ENCODE measurements at places on chromosomes 6 and 20.

DNA sequence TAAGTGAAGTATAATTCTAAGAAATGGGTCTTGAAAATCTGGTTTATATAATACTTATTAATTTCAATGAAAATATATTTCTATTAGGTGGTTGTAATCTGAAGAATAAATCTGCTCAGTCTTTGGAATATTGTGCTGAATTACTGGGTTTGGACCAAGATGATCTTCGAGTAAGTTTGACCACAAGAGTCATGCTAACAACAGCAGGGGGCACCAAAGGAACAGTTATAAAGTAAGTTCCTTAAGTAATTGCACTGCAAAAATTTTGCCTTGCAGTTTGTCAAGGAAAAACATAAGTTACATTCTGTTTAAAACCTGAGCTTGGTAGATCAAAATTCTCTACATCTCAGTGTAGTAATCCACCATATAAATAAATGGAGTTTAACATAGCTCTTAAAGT lies 106.0 kb downstream of the MYO6 start:
- DNase-seq, result peak; percentile 16

- peak; percentile 64 for DNase-seq
Observed at GRCh38 chr6:52423971-52424381, 3.8 kb downstream of the EFHC1 start.

DNA sequence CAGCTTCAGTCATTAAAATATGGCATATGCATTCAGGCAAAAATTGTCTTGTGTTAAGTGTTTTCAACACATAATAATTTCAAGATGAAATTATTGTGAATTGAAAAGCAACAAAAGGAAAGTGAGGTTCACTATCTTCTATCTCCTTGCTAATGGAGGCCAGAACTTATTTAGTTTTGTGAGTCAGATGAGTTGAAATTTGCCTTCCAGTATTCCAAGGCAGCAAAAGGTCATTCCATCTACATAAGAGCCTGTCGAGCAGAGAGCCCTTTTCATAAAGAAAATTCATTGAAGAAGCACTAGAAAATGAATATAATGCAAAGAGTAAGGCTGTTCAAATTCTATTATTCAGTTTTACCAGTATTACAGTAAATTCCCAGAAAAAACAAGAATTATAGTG lies 274.3 kb downstream of the PLCB1 start:
- no peak for DNase-seq

DNA sequence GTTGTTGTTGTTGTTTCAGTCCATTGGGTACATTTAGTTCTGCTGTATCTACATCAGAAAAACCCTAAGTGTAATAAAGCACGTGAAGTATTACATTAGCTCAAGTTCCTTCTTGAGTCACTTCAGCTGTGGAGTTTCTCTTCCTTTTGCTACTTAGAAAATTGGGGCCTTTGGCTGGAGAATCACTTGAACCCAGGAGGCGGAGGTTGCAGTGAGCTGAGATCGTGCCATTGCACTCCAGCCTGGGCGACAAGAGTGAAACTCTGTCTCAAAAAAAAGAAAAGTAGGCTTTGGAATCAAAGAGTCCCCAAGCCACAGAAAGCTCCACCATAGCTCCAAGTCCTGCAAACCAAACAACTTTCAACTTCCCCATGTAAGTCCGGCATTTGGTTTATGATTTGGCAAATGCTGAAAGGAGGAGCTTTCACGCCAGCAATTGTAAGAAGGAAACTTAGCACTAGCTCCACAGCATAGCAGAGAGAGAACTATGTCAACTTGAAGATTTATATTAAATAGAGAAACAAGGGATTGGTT lies 56.5 kb upstream of the RNF144B start:
- no peak for DNase-seq

- DNase-seq, result peak; percentile 25
Observed at GRCh38 chr6:63272397-63272796, 47.4 kb downstream of the LGSN start.

DNA sequence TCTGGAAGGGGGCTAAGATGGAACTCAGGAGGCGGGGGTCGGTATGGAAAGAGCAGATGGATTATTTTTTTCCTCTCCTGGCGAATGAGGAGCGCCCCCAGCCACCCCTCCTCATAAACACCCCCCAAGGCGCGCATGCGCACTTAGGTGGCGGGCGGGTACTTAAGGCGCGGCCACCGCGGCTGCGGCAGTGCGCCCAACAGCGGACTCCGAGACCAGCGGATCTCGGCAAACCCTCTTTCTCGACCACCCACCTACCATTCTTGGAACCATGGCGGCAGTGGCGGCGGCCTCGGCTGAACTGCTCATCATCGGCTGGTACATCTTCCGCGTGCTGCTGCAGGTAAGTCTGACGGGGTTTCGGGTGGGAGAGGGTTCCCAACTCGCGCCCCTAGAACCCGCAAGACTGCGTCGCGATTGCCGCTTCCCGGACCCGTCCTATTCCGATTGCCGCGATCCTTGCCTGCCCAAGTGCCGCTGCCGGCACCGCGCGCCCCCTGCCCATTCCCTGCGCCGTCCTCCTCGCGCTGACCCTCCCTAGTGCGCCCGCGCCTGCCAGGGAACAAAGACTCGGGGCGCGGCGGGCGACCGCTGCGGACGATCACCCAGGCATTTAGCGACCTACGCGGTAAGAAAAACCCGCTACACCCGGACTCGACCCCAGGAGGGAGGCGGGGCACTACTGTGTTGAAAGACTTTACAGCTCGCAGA lies at the start of gene NNAT:
TSS of gene NNAT (plus strand) at position 190 of the 711 bp plus-strand sequence. CDS start at position 272, 82 bp downstream.
- DNase-seq, result no peak

DNA sequence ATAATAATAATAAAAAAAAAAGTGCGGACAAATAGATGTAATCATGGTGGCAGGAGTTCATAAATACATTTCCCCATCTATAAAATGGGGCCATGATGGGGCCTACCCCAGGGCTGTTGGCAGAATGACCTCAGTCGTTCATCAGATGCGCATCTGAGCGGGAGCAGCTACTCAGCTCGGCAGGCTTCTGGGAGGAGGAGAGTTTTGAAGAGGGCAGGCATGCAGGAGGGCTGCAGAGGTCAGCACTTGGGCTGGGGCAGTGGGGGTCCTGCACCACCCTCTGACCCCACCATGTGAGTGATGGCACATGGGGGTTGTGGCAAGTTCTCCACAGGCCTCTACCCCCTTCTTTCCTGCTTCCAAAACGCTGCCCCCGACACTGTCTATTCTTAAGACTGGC lies 373.5 kb downstream of the ZFAND3 start:
- DNase-seq, result no peak
